Activated CD4-positive, CD25-positive, alpha-beta regulatory T cell (primary cell): ENCODE measurements at places on chromosomes 5 and 9.

- DNase-seq, result no peak
These were observed 11.4 kb downstream of the BASP1 start for GRCh38 chr5:17228821-17229291.

- no peak for DNase-seq
These were observed 34.4 kb upstream of the MRPS30 start for GRCh38 chr5:44774279-44774880.

DNA sequence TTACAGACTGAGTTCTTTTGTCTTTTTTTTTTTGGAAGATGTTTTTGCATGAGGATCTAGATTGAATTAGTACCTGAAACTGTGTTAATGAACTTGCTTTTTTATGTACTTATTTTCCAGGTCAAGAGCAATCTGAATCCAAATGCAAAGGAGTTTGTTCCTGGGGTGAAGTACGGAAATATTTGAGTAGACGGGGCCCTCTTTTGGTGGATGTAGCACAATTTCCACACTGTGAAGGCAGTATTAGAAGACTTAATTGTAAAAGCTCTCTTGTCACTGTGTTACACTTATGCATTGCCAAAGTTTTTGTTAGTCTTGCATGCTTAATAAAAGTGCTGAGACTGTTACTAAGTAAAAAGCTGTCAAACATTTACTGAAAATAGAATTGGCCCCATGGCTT, 14.5 kb downstream of the SLC23A1 start:
- DNase-seq, result no peak

- peak; percentile 18 for DNase-seq
These were observed 5.6 kb upstream of the GZMA start for GRCh38 chr5:55096861-55097260.

GRCh38 chr9:101097210-101097609, 68.7 kb downstream of the PLPPR1 start:
- DNase-seq, result no peak

DNA sequence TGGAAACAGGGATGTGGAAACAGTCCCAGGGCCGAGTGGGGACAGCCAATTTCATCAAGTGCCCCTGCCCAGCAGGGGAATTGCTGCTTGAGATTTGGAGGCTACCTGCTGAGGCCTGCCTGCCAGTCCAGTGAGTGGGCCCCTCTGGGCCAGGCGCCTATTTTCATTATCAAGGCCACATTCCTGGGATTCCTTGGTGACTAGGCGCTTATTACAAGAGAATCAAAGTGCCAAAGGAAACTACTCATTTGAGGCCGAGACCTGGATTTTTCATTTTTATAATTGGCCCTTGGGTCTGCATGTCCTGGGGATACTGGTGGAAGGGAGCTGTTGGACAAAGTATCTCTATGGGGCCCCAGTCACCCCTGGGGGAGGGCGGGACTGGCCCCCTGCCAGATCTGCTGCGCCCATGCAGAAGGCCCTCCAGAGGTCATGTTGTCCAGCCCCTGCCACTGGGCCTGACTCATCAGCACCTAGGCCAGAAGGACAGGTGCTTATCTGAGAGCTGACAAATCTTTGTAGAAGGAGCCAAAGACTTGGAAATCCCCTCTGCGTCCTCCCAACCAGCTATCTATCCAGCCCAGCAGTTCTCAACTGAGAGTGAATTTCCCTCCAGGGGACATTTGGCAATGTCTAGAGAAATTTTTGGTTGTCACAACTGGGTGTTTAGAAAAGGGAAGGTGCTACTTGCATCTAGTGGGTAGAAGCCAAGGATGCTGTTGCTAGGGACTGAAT, 45.6 kb downstream of the FOXI1 start:
- no peak for DNase-seq

DNA sequence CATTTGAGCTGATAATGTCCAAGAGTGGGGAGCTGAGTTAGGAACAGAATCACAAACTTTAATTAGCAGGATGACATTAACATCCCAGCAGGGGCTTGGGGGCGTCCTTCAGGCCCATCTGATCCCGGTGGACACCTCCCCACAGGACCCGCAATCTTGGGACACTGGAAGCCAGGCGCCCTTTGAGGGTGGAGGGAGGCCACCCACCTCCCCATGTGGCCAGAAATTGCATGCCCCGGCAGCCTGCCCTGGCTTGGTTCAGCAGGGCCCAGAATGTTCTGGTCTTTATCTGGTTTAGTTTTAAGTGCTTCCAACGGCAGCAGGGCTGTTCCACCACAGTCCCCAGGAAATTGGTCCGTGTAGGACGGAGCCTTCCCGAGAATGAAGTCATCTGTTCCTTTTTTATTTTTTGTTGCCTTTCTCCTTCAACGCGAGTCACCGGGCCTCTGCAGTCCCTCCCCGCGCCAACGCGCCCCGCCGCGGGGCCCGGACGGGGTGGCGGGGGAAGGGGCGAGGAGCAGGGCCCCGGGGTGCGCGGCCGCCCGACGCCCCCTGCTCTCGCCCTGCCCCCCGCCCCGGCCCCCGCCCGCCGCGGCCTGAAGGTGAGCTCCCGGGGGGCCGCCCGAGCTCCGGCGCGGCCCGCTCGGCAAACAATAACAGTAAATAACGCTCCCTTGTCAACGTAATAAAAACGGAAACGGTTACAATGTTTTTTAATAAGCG, 207.9 kb downstream of the C9orf50 start:
- DNase-seq, result no peak

DNA sequence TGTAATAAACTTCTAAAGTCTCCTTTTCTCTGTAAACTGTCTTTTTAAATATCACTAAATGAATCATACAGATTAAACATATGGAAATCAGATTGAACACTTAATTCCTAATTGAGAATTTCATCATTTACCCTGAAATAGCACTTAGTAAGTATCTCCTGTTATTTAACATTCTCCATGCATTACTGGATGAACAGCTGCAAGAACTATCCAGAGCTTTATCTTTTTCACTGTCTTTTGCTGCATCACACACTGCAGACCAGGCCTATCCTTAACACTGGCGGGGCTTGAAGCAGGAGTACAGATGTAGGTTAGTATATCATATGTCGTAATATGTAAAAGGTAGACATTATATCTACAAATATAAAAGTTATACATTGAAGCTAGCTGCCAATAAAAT, 108.7 kb upstream of the EFNA5 start:
- DNase-seq, result no peak

- DNase-seq, result no peak
These were observed 3.0 kb downstream of the TXNDC15 start for GRCh38 chr5:134877159-134877558.

GRCh38 chr9:127828262-127829031, 25.8 kb downstream of the FPGS start:
- no peak for DNase-seq

DNA sequence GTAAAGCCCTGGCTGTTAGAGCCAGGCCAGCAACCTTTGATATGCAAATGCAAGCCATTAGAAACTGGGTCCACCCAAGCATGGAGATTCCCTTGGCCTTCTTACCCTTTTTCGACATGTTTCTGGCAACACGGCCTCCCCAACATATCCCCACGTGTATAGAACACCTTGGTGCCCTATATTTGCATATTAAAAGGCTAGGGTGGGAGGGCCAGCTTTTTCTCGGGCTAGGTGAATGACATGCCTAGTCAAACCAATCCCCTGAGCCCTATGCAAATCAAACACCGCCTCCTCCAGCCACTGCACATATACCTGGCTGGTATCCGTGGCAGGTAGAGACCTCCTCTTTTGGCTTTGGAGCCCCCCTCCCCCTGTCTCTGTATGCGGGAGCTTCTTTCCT, 55.6 kb upstream of the ZFR start:
- no peak for DNase-seq

GRCh38 chr9:129202613-129203555, 24.8 kb upstream of the IER5L start:
- peak; percentile 80 for DNase-seq

GRCh38 chr5:139488260-139488659, 5.7 kb upstream of the STING1 start:
- DNase-seq, result no peak

GRCh38 chr5:173917788-173918786, 29.9 kb downstream of the CPEB4 start:
- DNase-seq, result peak; percentile 5

DNA sequence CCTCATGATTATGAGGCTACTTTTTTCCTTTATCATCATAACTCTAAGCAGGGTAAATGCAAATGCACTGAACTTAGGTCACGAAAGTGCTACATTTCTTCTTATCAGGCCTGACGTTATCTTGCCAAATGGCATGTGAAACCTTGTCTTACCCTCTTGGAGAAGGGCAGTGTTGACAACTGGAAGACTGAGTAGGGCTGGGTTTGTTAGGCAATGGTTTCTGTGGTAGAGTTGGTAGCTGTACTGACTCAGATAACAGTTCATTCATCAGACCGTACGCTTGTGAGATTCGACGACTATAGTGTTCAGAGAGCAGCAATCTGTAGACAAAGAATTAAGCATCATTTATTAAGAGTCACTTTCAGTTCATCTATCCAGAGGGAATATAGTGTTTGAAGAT, 127.7 kb downstream of the CPLANE1 start:
- no peak for DNase-seq

DNA sequence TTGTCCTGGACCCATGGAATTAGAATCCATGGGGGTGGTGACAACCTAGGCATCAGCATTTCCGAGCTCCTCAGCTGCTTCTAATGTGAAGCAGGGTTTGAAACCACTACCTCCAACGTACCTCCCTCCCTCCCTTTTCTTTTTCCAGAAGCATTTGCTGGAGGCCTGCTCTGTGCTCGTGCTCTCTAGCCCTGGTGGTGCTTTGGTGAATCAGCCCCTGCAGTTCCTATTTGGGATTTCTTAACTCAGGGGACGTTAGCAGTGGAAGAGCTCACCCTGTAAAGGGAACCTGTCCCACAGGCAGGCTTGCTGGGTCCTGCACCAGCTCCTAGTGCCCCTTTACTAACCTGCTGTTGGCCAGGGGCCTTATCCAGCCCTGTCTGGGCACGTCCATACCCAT, 55.0 kb downstream of the NSG2 start:
- no peak for DNase-seq

- DNase-seq, result no peak
These were observed 20.4 kb downstream of the BDP1 start for GRCh38 chr5:71475788-71476384.

- no peak for DNase-seq
These were observed 156.6 kb downstream of the AOPEP start for GRCh38 chr9:94882966-94883641.
